Kidney (tissue), 22 donors: ENCODE measurements at places on chromosomes 13 and 19. TPM values are rescaled to one million over a fixed set of nuclear protein-coding genes. Genes with fewer than 3 reads are reported as not detected.
A peak's percentile ranks its signal among the peaks of the same experiment; 100 is the strongest.

Gene DNAAF3
- 5.1 TPM for polyA plus RNA-seq

DNA sequence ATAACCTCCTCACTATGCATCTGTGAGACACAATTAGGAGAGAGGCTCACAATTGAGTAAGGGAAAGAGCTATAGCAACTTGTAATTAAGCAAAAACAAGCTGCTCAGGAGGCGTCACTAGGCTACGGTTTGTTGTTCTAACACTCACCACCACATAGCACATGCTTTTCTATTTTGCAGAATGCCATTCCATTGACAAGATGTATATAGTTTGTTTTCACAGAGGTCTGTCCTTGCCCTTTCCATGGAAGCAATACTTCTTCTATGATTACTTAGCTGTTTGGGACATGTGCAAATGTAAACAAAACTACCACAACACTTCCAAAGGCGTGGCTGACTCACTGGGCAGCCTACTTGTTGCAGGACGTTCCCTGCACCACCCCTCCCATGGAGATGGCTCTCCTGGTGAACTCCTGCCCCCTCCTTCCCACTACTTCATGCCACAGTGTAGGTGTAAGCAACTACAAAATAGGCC, 33.9 kb upstream of the FAM216B start:
- no peak overlapping the region for H3K4me3 ChIP-seq
- H3K27me3 ChIP-seq, result no peaks in the 10 kb centered on the region
- no peak overlapping the region for H3K27ac ChIP-seq
- no peaks in the 10 kb centered on the region for H3K4me1 ChIP-seq
- DNase-seq, result no peak

DNA sequence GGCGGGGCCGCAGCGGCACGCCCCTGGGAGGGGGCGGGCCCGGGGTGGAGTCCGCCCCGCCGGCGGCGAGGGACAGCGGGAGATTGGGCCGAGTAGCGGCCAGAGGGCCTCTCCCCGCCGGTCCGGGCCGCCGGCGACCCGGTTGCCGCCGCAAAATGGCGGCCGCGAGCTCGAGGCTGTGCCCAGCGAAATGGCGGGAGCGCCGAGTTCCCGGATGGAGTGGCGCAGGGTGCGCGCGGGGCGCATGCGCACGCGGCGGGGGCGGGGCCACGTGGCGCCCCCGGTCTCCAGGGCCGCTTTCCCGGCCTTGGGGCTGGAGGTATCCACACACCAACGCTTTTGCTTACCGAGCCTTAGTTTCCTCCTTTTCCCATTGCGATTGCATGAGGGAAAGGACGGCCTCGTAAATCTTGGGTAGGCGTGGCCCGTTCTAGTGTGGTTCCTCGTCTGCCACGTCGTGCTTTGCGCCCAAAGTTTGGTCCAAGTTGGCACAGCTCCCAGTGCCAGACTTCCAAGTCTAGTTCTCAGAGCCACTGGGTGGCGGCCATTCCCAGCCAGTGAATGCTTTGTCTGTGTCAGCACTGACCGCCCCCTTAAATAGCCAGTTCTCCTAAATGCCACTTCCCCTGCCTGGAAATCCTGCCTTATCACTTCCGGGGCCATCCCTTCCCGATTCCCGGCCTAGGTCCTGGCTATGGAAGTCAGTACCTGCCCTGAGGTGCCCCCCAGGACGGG, 513 bp downstream of the CIRBP start:
- peaks cover 67% of the 10 kb centered on the region for H3K4me1 ChIP-seq
- H3K36me3 ChIP-seq, result peaks cover 17% of the 10 kb centered on the region
- DNase-seq, result peak; percentile 94
- H3K27ac ChIP-seq, result peak overlapping the region; percentile 97
- H3K27me3 ChIP-seq, result no peaks in the 10 kb centered on the region

Gene PABPC3
- polyA plus RNA-seq, result not detected

- peaks cover 2% of the 10 kb centered on the region for H3K36me3 ChIP-seq
- H3K4me1 ChIP-seq, result no peaks in the 10 kb centered on the region
- no peak overlapping the region for H3K27ac ChIP-seq
- DNase-seq, result no peak
Observed at GRCh38 chr13:75339635-75340374, 142.2 kb downstream of the TBC1D4 start.

GRCh38 chr19:20078581-20079031, 806 bp downstream of the ZNF90 start:
- peaks cover 2% of the 10 kb centered on the region for H3K4me1 ChIP-seq
- H3K27ac ChIP-seq, result no peak overlapping the region
